AG04450 (cell line): ENCODE measurements at places on chromosomes 16 and 17.

GRCh38 chr17:74759941-74760340 is 11.5 kb downstream of the NHERF1 start:
- no peak for DNase-seq

- no peak for DNase-seq
Observed at GRCh38 chr16:10154389-10154788, 27.8 kb downstream of the GRIN2A start.

GRCh38 chr16:49800876-49801275 is 55.0 kb downstream of the ZNF423 start:
- no peak for DNase-seq

GRCh38 chr17:74822939-74823367 is 36.7 kb downstream of the GRIN2C start:
- no peak for DNase-seq
